ENCODE measurements at places on chromosomes 11 and 22.

DNA sequence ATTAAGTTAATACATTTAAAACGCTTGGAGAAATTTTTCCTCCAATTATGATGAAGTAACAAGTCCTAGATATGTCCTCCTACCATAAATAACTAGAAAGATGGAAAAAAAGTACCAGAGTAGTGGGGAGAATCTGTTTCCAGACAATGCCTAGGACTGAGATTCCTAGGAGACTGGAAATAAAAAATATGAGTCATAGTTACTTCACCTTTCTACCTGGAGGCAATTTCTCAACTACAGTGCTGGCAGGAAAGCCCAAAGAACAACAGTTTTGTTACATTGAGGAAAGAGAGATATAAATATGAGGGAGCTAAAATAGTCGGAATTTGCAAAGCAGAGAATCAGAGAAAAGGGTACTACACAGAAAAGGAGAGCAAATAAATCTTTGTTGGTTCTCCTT is 202.1 kb upstream of the ARHGAP42 start:
- DNase-seq, result no peak

GRCh38 chr22:16601437-16602223 is 9.0 kb upstream of the CCT8L2 start:
- peak; percentile 22 for DNase-seq

GRCh38 chr22:42608823-42609361 is 5.8 kb downstream of the POLDIP3 start:
- DNase-seq, result no peak

GRCh38 chr11:93850594-93851018 is at the start of gene VSTM5:
Gene VSTM5 (minus strand): TSS chr11:93850618. CDS start chr11:93850502, 116 bp downstream.
- DNase-seq, result no peak

- no peak for DNase-seq
Observed at GRCh38 chr22:50308597-50308935, 1.1 kb upstream of the PLXNB2 start.
